ENCODE measurements at places on chromosomes 1 and 21.

GRCh38 chr1:230220478-230220877, 153.4 kb downstream of the GALNT2 start:
- DNase-seq: no peak

DNA sequence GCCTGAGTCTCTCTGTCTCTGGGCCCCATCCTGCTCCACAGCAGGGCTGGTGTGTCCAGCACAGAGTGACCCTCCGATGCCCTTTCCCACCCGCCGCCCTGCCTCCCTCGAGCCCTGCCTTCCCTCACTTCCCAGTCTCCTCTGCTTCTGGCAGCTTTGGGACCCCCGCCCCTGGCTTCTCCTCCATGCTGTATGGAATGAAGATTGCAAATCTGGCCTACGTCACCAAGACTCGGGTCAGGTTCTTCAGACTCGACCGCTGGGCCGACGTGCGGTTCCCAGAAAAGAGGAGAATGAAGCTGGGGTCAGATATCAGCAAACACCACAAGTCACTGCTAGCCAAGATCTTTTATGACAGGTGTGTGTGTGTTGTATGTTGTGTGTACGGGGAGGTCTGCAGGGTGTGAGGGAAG, 14.3 kb downstream of the MOV10 start:
- no peak for DNase-seq

GRCh38 chr1:44652445-44653106, 21.7 kb downstream of the TMEM53 start:
- no peak for DNase-seq

DNA sequence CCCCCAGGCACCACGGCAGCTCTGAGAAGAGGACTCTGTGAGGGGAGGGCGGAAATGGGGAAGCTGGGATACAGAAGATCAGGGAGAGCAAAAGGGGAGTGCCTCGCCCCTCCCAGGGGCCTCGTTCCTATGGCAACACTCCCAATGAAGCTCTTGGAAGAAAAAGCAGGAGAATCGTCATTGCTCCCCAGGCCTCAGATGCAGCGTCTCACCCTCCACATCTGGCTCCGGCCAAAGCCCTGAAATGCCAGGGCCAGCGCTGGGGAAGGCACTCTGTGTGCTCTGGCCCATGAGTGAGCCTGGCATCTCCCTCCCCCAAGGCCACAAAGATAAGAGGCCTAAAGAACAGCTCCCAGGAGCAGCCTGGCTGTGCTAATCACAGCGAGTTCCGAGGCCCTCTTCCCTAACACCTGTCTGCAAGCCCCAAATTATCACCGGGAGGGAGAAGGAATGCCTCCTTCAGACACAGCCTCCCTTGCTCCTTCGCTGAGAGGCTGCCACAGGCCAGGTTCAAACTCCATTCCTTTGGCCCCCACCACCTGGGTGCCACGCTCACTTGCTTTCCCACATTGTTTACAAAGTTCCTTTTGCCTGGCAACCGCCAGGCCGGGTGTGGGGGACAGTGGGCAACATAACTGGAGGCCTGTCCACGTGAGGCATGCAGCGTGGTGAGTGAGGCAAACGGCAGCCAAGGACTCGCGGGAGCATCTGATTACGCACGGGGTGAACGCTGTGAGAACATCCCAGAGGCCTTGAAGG, 27.8 kb downstream of the ECE1 start:
- DNase-seq: no peak

- DNase-seq: no peak
Measured at GRCh38 chr1:240499012-240499411, 112.9 kb downstream of the GREM2 start.

- no peak for DNase-seq
Measured at GRCh38 chr1:217343907-217344306, 287.0 kb downstream of the GPATCH2 start.

- no peak for DNase-seq
Measured at GRCh38 chr1:41362749-41363590, 1.7 kb downstream of the FOXO6 start.

DNA sequence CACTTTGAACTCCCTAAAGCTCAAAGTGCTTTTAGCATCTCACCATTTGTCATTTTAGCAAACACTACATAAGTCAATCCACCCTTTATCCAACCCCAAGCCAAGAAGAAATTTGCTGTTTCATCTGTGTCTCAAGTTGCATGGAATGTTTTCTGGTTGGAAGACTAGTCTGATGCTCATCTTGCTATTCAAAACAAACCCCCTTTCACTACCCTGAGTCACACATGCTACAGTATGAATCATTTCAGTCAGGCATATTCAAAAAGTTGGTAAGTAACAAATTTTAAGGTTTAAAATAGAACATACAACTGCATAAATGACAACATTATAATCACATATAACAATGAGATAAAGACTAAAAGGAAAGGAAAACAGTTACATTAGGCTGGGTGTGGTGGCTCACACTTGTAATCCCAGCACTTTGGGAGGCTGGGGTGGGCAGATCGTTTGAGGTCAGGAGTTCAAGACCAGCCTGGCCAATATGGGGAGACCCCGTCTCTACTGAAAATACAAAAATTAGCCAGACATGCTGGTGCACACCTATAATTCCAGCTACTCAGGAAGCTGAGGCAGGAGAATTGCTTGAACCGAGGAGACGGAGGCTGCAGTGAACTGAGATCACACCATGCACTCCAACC, 38.7 kb downstream of the DSTYK start:
- no peak for DNase-seq

- no peak for DNase-seq
Measured at GRCh38 chr1:8844501-8845006, 27.1 kb upstream of the RERE start.

- DNase-seq: no peak
Measured at GRCh38 chr1:82775406-82776000, 974.8 kb downstream of the ADGRL2 start.

DNA sequence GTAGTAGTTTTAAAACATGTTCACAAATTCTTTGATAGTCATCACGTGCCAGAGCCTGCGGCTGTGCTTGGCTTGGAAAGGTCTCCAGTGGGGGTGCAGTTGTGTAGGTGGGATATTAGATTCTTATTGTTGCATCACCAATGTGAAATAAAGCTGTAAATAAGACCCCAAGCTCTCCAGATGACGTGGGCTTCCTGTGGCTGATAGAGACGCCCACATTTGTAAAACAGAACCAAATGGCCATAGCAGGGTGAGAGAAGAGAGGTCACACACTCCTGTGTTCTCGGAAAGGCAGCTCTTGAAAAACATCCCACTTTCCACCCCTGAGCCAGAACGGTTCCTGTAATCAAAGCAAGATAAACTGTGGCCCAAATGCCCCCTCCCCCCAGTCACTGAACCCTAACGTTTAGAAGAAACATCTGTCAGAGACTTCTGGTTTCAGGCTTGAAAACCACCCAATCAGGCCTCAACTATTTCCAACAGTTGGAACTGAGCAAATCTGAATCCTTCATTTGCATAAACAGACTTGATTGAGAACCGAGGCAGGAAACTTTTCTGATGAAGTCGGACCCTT, 6.6 kb upstream of the NTPCR start:
- no peak for DNase-seq

- no peak for DNase-seq
Measured at GRCh38 chr1:52842643-52843310, at the start of gene ZYG11A. Gene ZYG11A (plus strand): TSS chr1:52842760. CDS start chr1:52842884, 124 bp downstream.

DNA sequence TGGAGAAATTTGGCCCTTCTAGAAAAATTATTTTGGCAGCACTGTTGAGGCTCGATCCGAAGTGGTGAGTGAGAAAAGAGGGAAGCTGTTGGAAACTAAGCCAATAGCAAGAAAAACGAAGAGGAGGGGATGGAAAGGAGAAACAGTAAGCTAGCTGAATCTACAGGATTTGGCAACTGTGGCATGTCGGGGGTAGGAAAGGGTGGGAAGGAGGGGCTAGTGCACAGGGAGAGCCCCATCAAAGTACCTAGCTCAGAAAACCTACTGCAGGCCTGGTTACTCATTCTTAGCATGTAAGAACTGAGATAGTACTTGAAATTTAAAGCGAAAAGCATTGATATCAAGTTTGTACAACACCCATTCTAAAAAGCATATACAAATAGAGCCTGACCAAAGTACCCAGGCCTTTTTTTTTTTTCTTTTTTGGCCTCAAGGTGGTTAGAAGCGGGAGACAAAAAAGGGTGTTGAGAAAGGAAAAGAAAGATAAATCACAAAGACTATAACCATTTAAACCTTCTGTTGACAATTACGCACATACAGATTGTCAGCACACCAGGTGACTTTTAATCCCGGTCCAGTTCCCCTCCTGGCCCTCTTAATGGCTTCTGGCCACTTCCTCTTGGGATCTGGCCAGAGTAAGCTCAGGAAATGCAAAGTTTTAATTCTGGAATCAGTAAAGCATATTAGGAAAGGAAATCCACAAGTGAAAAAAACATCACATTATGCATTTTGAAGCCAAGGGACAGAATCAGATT, 50.4 kb downstream of the SLC16A1 start:
- DNase-seq: no peak

DNA sequence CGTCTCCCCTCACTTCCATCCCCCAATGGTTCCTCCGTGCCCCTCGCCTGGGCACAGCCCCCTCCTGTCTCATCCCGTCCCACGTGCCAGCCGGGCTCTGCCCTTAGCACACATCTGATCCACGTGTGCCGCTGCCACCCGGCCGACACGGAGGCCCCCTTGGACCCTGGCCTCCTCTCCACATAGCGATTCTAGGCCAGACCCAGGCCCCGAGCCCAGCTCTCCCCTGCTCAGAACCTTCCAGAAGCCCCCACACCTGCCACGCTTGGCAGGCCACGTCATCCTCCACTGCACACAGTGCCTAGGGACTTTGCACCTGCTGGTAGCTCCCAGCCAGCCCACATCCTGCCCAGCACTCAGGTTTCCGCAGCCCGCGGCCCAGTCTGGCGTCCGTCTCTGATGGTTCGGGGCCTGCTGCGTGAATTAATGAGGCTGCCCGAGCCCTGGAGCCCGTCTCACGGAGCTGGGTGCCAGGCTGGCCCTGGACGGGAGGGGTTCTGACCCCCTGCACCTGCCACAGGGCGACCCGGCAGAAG, 20.1 kb downstream of the PLCH2 start:
- DNase-seq: no peak

- no peak for DNase-seq
Measured at GRCh38 chr1:196193896-196194559, 414.2 kb downstream of the KCNT2 start.

DNA sequence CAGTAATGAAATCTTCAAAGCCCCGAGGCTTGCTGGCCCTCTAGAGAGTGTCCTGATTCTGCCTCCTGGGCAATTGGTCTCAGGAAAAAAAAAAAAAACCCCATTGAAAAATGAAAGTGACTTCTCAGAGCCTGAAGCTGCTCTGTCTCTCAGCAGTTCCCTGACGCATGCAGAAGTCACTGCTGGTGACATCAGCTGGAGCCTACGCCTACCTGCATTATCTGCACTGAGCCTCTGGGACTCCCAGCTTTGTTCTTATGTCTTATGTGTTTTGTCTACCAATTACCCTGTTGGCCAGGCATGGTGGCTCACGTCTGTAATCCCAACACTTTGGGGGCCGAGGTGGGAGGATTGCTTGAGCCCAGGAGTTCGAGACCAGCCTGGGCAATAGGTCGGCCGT, 10.1 kb upstream of the SLC25A33 start:
- no peak for DNase-seq

GRCh38 chr1:190243056-190243455, 234.6 kb downstream of the BRINP3 start:
- no peak for DNase-seq

DNA sequence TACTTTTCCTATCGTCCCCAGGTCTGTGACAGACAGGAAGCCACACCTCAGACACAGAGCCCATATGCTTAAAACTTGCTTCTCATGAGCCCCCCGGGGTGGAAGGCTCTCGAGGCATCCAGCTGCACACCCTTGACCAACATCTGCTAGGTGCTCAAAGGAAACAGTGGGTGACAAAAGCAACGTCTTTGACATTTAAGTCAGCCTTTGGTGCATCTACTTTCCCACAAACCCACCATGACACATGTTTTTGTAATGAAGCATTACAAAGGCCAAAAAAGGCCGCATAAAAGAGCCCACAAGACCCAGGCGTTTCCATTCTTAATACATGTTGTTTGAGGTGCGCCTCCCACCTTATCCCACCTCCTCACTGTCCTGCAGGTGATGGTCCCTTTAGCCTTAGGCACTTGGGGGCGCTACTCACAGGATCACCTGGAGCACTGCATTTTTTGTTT, 11.8 kb upstream of the FASLG start:
- DNase-seq: no peak

DNA sequence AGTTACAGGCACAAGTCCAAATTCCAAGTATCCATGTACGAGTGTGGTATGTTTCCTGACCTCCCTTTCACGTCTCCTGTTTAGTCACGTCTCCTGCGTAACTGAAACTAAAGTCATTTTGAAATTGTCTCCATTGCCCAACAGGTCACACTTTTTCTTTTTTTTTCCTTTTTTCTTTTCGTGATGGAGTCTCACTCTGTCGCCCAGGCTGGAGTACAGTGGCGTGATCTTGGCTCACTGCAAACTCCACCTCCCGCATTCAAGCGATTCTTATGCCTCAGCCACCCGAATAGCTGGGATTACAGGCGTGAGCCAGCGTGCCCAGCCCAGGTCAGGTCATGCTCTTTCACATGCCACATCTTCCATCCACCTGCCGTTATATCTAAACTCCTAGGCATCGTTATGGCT, 38.2 kb downstream of the L1TD1 start:
- DNase-seq: no peak

DNA sequence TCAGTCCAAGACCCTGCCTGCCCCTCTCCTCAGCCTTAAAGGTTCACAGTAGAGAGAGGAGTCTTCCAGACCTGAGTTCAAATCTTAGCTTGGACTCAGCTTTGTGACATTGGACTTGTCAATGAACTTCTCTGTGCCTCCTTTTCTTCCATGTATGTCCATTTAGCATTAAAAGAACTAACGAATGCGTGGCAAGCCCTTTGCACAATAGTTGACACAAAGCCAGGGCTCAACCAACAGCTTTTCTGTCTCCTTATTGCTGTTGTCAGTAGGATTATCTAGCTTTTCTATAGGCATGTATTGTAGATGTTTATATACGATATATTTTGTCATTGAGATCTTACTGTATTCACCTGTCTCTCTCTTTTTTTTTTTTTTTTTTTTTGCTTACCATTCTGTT, 450.8 kb downstream of the PTPRU start:
- no peak for DNase-seq

- no peak for DNase-seq
Measured at GRCh38 chr1:63475761-63476160, 47.3 kb downstream of the ITGB3BP start.

DNA sequence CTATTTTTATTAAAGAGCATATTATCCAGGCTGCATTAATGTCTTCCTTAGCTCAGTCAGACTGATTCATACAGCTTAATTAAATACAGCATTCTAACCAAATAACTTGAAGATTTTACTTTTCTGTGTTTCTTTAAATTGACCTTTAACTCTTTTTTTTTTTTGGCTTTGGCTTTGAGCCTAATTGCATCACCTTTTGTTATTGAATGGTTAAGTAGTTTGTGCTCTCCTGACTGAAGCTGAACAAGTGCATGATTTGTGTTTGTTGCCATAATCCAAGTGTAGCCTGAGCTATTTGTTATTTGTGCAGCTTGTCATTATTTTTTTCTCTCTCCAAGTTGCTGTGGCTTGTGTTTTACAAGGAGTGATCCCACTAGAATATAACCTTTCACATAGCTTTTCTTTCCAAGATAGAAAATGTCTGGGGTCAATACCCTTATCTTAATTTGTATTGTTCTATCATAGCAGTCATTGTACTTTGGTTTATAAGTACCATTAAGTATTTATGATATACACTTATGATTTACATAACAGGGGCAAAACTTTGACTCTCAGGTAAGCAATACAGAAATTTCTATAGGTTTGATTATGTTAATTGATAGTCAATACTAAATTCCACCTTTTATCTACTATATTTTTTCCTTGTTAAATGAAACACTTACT, 31.6 kb downstream of the CDC14A start:
- no peak for DNase-seq

- no peak for DNase-seq
Measured at GRCh38 chr1:47785561-47786271, 211.5 kb downstream of the TRABD2B start.

Data from cortex of kidney (tissue), 1 donor.